ENCODE measurements at places on chromosomes 11 and 22.

- DNase-seq = peak; percentile 24
Measured at GRCh38 chr22:22954656-22955055, 67.0 kb downstream of the IGLL5 start.

GRCh38 chr11:26929806-26930517 is 64.0 kb upstream of the FIBIN start:
- DNase-seq = no peak

DNA sequence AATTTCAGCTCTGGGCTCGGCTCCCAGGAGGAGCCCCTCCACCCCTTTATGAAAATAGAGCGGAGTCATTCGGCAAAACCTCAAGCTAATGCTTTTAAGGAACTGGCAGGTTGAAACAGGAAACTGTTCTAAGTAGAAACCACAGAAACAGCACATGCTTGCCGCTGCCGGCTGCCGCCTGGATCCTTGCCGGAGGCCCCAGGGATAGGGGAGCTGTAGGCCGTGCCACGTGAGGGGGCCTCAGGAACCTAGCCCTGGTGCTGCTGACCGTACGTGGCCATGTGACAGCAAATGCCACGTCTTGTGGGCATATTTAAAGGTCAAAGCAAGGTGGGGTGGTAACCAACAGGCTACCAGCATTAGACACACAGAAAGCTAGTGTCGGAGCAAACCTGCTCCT is 77.9 kb upstream of the TIMP3 start:
- peak; percentile 41 for DNase-seq

DNA sequence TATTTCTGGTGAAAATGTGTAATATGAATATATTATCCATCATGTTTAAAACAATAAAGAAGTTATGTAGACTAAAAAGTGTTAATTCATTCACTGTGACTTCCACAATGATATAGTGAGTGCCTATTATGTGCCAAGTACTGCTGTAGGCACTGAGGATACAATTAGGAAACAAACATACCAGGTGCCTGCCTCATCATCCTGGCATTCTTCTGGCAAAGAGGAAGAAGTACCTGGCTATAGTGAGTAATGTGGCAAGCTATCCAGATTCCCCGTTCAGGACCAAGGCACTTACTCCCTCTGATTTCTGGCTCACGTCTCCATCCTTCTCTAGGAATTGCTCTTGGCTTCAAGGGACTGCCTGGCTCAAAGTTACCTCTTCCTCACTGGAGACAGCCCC is 77.5 kb upstream of the CLMP start:
- no peak for DNase-seq

DNA sequence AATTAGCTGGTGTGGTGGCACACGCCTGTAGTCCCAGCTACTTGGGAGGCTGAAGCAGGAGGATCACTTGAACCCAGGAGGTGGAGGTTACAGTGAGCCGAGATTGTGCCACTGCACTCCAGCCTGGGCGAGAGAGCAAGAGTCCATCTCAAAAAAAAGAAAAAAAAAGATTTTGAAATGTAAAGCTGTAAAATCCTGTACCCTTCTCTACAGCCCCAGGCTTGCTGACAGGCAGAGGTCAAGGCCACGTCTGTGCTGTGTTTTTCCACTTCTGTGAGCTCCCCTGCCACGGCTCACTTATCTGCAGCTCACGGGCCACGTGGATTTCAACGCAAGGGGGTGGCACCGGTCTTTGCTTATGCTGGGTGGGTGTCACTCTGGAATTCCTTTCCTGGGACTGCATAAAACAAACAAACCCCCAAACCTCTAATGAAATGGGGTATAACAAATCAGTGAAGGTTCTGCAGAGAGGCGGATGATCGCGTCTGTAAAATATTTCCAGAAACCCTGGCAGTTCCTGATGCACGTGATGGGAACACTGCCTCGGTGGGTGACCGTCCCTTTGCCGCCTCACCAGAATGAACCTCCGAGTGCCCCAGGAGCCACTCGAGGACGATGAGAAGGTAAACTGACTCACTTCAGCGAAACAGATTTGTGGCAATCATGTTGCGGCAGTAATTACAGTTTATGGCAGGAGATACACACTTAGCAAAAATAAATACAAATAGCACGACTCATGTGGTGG is 44.0 kb upstream of the ATXN10 start:
- no peak for DNase-seq

GRCh38 chr11:65780770-65781151 is at the start of gene AP5B1:
TSS of gene AP5B1 (minus strand) at chr11:65780976. CDS start at chr11:65780591, 385 bp downstream.
- peak; percentile 62 for DNase-seq

GRCh38 chr11:115665958-115666357 is 161.7 kb upstream of the CADM1 start:
- no peak for DNase-seq

DNA sequence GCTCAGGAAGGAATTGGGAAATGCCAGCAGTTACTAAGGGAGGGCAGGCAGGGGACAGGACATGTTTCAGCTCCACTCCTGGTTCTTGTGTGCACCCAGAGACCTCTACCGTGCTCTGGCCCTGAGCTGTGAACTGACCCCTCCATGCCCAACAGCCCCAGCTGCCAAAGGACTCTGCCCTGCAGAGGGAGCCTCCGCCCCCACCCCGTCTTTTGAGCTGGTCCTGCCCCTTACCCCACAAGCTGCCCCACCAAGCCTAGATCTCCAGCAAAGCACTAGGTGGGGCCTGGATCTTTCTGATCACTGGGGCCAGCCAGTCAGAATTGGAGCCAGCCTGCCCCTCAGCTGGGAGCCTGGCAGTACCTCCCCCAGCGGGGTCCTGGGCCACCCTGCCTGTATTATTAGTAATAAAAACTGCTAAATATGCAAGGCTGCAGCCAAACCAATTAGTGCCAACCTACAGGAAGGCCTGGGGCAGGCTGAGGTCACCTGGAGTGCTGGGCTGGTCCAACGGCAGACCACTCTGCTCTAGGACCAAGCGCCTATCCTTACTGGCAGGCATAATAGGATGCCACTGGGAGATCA is 23.9 kb upstream of the DRICH1 start:
- no peak for DNase-seq

DNA sequence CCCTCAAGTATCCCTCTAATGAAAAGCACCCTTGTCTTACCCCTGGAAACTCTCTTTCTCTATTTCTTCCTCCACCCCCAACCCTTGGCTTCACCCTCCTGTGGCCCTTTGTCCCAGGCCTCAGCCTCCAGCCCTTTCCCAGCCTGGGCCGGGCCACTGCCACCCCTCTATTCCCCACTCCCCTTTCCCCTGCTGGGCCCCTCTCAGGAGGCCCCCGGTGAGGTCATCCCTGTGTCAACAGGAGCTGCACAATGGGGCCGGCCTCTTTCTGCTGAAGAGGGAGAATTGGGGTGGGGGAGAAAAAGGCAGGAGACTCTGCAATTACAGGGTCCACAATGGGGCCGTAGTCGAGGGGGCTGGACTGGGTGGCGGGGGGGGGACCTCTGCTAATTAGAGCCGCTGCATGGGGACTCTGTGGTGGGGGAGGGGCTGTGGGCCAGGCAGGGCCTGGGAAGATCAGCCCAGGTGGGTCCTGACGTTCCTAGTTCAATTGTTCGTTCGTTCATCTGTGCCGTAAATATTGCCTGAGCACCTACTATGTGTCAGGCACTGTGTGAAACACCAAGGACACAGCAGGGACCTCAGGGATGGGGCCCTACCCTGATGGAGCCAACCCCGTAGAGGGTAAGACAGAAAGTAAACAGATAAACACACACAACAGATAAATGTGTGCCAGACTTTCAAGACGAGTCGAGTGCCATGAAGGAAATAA is 18.5 kb upstream of the MPPED1 start:
- no peak for DNase-seq

DNA sequence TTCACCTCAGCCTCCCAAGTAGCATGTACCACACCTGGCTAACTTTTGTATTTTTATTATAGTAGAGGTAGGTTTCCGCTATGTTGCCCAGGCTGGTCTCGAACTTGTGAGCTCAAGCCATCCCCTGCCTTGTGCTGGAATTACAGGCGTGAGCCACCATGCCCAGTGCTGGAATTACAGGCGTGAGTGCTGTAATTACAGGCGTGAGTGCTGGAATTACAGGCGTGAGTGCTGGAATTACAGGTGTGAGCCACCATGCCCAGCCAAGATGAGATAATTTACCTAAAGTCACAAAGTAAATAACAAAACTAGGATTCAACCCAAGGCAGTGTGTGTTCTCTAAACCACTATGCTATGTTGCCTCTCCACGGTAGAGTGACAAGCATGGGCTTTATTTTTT is 3.6 kb upstream of the UBXN1 start:
- no peak for DNase-seq

GRCh38 chr22:22109693-22110466 is 127.3 kb upstream of the TOP3B start:
- DNase-seq = no peak

GRCh38 chr11:130122141-130122575 is 37.4 kb upstream of the ST14 start:
- no peak for DNase-seq

DNA sequence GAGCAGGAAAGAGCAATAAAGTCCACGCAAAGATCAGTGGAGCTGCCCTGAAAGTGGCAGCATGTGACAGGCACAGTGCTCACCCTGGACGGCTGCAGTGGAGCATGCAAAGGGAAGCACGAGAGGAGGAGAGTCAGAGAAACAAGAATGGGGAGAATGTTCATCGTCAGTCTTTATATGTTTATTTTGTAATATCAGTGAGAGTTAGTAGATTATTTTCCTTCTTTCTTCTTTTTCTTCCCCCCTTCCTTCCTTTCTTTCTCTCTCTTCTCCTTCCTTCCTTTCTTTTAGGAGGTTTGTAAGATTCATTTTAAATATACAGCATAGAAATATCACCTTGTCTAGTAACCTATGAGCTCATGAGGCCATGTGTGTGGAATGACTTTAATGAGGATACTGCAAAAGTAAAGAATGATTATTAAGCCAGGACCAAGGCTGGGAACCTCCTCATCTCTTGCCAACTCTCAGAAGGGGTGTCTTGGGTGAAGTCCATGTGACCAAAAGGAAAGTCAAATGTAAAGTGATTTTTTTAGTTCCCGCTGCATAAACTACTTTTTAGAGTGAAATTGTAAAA is 321.1 kb downstream of the AASDHPPT start:
- DNase-seq = no peak

DNA sequence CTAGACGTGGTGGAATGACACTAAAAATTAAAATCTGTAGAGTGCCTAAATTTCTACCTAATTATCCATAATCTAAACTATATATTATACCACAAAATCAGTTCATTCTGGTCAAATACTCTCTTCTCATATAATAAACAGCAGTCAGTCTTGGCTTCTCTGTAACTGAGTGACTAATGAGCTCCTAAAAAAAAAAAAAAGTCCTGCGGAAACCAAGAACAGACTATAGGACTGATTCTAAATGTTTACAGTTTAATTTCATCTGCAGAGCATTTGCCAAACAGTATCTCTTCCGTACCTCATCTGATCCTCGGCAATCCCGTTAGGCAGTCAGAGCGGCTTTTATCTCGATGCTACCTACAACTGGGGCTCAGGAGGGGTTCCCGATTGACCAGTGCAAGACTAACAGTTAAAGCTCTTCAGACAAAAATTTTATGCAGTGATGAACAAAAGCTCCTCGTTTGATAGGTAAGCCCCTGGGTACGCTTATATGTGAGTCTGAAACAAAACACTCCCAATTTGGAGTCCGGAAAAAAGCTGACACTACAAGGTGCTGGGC is 686 bp downstream of the KIF18A start:
- DNase-seq = peak; percentile 40

- no peak for DNase-seq
Measured at GRCh38 chr22:42884616-42885375, 27.7 kb upstream of the ARFGAP3 start.

DNA sequence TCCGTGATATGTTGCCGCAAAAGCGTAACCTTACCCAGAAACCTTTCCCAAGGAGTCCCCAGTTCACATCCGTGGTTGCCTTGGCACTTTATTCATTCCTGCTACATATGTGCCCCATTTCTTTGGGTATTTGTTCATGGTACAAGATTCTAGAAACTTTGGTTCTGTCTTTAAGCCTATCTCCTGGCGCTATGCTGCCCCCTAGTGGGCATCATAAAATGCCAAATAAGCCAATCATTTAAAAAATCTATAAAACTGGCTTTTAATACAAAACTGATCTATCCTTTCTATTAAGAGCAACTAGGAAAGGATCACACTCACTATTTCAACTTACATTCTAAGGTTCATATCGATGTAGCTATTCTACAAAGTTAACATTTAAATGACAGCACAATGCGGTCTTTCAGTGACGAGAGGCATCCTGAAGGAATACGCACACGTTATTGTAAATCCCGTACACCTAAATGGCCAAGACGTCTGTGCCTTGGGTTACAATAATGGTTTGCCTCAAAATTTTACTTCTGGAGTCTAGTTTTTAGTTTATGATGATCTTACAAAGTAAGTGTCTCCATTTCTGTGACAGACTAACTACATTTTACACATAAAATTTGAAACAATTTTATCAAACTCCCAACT is 16.2 kb downstream of the PIWIL3 start:
- peak; percentile 54 for DNase-seq

DNA sequence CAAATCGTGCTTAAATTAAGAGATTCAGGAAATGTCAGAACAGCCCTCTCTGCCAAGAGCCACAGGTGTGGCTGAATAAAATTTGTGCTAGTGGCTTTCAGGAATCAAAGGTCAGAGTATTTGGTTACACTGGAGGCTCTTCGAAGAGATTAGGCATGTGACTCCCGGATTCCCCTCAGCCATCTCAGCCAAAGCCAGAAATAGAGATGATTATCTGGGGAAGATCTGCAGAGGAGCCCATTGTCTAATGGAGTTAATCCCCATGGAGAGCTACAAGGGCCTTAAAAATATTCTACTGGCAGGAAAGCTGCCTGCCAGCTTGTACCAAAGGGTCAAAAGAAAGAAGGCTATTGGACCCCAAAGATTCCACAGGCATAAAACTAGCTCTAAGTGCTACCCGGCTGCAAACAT is 1259.5 kb downstream of the TBC1D22A start:
- no peak for DNase-seq

GRCh38 chr11:133819114-133819513 is 26.2 kb downstream of the SPATA19 start:
- DNase-seq = no peak

GRCh38 chr11:88552379-88553062 is 215.0 kb upstream of the CTSC start:
- peak; percentile 21 for DNase-seq

DNA sequence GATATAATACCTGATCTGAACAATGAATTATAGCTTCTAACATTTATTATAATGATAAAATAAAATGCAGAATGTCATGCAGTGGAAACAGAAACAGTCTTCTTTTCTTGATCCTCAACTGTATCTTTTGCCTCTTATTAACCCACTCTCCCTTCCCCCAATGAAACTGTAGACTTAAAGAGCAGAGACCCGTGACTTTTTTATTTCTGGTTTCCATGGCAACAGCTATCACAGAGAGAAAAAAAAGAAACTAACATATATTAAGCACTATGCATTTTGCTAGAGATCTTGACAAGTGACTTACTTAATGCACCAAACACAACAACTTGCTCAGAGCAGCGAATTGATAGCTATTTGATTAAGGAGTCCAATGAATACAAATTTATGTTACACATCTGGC is 69.3 kb downstream of the RAB38 start:
- DNase-seq = no peak

DNA sequence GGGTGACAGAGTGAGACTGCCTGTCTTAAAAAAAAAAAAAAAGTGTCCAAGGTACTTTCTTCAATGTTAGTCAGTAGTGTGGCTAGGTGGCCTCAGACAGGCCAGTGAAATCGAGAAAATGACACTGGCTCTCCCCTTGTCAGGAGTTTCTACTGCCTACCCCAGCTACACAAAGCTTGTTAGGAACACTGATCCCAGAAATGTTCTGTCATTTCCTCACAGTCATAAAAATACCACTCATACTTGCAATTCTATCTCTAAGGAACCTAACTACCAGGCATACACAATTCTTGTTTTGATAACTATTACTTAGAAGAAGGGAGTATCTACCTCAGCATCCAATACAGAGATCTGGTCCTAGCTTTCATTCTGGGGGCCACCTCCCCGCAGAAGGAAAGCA is 31.3 kb downstream of the ATP6V1E1 start:
- DNase-seq = no peak
